H7 (cell line): ENCODE measurements at places on chromosomes 2 and 18.

DNA sequence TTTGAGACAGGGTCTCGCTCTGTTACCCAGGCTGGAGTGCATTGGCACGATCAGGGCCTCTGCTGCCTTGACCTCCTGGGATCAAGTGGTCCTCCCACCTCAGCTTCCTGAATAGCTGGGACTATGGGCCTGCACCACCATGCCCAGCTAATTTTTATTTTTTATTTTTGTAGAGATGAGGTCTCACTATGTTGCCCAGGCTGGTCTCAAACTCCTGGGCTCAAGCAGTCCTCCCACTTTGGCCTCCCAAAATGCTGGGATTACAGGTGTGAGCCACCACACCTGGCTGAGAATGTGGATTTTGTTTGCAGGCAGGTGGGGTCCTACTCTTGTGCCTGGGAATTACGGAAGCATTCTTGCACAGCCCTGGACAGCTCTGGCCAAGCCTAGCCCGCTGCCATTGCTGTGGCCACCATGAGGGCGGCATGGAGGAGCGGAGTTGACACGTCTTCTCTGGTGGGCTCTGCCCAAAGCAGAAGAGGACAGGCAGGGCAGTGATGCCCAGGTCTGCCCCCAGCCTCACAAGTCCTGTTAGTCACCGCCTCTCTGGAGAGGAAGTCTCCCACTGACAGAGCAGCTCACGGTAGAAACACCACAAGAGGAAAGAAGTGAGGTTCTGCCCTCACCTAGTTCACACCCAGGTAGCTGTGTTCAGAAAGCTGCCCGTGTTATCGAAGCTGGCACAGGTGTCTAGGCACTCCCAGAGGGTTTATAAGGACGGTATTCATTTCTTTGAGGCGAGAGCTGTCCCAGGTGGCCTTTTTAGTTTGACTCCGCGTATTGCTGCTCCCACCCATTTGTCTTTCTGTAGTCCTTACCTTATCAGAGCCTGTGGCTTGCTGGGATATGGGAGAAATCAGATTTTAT, 46.2 kb downstream of the ARMC9 start:
- DNase-seq: no peak

- peak; percentile 79 for DNase-seq
These were observed at the start of gene CCDC178 for GRCh38 chr18:33440060-33441043. TSS of gene CCDC178 (minus strand) at chr18:33440721. CDS start at chr18:33412088, 28,633 bp downstream.

DNA sequence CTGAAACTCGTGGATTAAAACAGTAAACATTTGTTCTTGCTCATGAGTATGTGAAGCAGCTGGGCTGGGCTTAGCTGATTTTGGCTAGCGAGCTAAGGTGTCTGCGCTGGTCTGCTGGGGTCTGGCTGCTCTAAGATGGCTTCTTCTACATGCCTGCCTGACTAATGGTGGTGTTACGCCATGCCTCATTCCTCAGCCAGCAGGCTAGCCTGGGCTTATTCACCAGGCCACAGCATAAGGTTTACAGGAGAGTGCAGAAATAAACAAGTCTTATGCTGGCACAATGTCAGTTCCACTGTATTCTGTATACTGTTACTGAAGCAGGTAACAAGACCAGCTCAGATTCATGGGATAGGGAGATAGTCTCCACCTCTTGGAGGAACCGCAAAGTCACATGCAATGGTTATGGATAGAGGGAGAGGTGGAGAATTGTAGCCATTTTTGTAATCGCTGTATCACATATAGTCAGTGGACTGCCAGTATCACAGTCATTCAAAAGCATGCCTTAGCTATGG, 80.0 kb downstream of the RHBDD1 start:
- DNase-seq: no peak

GRCh38 chr2:29219374-29219773, 104.2 kb downstream of the CLIP4 start:
- no peak for DNase-seq

GRCh38 chr2:65660340-65660739, 227.9 kb upstream of the SPRED2 start:
- no peak for DNase-seq

DNA sequence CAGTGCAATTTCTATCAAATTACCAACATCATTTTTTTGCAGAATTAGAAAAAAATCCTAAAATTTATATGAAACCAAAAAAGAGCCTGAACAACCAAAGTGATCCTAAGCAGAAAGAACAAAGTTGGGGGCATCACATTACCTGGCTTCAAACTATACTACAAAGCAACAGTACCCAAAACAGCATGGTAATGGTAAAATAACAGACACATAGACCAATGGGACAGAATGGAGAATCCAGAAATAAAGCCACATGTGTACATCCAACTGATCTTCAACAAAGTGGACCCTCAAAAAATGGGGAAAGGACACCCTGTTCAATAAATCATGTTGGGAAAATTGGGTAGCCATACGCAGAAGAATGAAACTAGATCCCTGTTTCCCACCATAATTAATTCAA, 245.7 kb upstream of the CTAGE1 start:
- no peak for DNase-seq

- DNase-seq: no peak
These were observed 58.7 kb downstream of the ZNF516 start for GRCh38 chr18:76436342-76436741.

GRCh38 chr2:20930928-20931327, 108.0 kb upstream of the LDAH start:
- DNase-seq: no peak

DNA sequence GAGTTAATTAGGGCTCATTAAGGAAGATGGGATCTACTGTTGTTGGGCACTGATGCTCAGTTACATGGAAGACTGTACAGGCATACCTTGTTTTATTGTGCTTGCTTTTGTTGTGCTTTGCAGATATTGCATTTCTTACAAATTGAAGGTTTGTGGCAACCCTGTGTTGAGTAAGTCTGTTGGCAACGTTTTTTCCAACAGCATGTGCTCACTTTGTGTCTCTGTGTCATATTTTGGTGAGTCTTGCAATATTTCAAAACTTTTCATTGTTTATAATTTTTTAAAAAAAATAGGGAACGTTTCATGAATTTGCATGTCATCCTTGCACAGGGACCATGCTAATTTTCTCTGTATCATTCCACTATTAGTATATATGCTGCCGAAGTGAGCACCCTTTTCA, 15.6 kb downstream of the PHLPP1 start:
- DNase-seq: no peak

DNA sequence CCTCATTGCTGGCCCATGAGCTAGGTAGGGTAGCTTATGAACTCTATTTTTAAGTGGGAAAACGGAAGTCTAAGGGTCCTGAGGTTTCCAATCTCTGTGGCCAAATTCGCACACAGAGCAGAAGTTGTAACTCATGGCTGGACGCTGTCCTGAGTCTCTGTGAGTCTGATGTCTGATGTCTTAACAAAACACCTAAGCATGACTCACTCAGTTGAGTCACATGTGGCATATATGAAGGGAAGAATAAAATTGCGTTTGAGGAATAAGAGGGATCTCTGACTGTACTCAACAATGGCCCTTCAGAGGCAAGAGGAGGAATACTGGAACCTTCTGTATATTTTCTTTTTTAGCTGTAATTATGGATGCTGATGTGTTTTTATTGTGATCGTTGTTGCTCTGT, 569.7 kb downstream of the RIT2 start:
- no peak for DNase-seq

- DNase-seq: no peak
These were observed 107.6 kb downstream of the HAUS1 start for GRCh38 chr18:46211816-46212215.

GRCh38 chr2:240127911-240128607, 8.0 kb downstream of the COPS9 start:
- DNase-seq: no peak

DNA sequence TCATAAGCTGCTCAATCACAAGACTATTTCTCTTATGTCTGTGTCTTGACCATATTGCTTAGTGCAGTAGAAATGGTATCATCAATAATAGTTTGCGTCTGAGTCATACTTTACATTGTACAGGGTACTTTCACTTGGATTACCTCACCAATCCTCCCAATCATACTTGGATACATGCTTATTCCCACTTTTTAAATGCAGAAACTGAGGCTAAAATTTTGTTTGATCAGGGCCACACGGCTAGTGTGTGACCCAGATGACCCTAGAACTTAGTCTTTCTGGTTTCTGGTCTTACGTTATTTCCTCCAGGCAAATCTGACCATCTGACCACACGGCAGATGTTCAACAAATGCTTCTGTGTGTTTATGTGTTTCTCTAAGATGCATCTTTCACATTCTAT, 23.8 kb upstream of the CCL20 start:
- DNase-seq: no peak

DNA sequence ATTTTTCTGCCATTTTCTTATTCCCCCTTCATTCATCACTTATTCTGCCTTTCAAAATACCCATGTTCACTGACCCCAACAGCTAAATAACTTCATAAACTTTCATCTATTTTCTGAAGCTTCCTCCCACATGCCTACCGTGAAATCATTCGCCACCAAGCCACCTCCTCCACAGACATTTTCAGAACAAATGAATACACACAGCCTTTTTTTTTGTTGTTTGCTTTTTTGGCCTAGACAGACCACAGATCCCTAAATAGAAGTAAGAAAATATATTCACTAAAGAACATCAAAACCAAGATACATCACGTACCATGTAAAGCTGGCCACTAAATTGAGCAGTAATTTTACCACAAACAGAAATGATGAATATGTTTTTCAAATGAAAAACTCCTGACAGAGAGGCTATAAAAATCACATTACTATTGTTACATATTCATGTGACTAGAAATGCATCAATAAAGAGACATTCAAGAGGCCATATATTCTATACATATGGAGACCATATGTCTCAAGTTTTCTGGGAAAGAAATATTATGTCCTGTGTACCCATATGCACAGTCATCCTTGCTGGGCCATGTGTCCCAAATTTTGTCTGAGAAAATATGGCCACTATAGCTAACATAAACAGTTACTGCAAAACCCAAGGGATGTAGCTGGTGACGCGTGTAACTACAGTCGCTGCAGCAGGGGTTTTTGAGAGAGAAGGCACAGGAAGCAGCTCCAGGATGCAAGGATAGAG, 200.3 kb downstream of the FBXO15 start:
- DNase-seq: no peak

DNA sequence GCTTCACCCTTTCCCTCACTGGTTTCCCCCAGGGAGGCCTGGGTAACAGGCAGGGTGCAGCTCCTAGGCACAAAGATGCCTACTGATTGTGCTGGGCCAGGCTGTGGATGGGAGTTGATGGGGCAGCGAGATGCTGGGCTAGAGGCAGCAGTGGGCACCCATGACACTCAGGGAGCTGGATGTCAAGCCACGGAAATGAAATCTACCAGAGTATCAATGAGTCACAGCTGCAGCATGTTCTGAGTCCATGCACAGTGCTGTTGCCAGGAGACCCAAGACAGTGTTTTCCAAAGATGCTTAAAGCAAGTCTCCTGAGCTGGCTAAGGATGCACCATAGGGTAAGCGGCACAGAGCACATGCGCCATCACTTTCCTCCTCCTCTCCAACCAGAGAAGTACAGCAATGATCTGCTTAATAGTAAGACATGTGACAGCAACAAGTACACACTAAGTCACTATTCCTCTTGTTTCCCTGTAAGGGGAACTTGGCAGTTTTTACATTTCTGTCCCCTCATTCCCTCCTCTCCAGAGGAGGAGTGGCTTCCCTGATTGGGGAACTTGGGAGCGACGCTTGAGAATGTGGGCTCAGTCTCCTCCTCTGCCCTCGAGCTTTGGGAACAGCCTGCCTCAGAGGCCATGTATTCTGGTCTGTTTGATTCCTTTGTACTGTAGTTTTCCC, 57.2 kb downstream of the CDC42EP3 start:
- DNase-seq: no peak

- DNase-seq: no peak
These were observed 6.1 kb downstream of the C2orf76 start for GRCh38 chr2:119360423-119360966.
